ENCODE measurements at places on chromosomes 13 and 19. TPM values are rescaled to one million over a fixed set of nuclear protein-coding genes. Genes with fewer than 3 reads are reported as not detected.
A peak's percentile ranks its signal among the peaks of the same experiment; 100 is the strongest.

The WDR87 gene
- not detected for total RNA-seq

The CPB2 gene
- not detected for total RNA-seq

The MAP1S gene
- total RNA-seq: 30.3 TPM

- no peak for DNase-seq
Measured at GRCh38 chr13:20998649-20999415, 62.6 kb downstream of the LATS2 start.

DNA sequence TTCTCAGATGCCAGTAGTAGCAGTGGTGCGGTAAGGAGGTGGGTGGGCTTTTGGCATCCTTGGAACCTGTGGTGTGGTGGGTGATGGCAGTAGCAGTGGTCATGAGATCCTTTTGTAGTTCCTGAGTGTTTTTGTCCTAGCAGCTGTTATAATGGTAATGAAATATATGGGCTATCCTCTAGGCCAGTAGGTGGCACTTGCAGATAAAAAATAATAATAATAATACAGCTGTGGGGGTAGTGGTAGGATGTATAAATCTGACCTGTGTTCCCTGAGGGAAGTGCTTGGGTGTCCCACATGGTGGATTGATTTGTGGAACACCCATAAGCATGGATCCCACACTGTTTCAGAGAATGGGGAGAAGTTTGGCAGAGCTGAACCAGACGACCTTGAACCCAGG lies 334.0 kb downstream of the SLITRK5 start:
- DNase-seq: peak; percentile 19

DNA sequence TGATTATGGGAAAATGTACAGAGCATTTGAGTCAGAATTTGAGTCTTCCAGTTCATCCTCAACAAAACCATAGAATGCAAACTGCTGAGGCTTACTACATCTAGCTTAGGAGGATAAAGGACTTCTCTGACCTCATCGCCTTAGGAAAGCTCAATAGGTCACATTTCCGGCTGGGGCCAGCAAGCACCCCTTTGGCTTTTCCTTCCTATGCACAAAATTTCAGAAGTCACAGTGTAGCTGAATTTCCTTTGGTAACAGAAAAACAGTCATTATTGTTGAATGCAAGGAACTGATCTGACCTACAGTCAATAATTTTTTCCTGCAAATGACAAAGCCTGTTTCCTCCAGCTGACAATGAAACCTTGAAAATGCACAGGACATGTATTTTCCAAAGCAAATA lies 32.8 kb upstream of the LRCH1 start:
- no peak for DNase-seq

DNA sequence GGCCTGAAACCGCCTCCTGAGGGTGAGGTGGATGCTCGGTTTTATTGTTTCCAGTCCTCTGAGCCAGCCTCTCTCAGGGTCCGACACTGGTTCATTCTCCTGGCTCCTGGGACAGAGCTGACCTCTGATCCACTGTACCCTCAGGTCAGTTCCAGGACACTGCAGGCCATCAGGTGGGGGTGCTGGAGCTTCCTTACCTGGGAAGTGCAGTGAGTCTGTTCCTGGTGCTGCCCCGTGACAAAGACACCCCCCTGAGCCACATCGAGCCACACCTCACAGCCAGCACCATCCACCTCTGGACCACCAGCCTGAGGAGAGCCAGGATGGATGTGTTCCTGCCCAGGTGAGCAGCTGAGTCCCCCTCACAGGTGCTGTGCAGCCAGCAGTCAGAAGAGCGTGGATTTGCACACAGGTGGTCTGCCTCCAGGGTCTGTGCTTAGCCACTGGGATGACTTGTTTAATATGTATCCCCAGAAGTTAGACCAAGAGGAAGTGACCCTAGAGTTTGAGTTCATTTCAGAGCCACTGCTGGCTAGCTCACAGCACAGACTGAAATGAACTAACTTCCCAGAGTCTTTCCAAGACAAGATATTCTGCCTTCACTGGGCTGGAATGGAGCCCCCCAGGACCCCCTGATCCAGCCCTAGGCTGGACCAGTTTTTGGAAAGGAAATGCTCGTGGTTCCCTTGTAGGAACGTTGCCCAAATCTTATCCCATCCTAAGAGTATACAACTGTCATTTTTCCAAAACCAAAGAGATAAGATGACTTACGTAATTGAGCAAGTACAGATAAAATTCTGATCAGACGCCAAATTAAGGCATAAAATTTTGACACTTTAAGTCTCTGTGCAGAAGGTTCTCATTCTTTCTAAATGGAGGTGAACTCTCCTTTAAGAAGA lies 8.8 kb downstream of the SERPINE3 start:
- no peak for DNase-seq

DNA sequence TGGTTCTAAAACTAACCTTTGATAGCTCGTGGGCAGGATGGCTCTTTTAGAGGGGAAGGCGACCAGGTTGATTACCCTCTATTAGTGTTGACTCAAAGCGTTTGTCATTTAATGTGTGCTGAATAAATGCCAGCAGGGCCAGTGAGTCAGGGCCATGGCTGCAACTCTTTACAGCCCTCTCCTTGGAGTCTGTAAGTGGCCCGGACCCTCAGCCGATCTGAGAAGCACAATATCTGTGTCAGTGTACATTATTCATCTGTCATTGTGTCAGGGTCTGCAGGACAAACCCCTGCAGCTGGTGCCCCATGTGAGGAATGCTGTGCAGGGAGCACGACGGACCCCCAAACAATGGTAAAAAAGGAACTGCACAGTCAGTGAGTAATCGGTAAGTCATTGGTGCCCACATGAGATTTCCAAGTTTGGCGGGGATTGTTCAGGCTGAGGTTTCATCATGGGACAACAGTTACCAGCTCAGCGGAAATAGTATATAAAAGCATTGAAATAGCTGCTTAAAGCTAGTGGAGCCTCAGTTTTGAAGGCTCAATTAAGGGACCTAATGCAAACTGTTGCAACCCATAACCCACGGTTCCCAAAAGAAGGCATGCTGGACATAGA lies 139.1 kb downstream of the ZNF675 start:
- peak; percentile 90 for DNase-seq

DNA sequence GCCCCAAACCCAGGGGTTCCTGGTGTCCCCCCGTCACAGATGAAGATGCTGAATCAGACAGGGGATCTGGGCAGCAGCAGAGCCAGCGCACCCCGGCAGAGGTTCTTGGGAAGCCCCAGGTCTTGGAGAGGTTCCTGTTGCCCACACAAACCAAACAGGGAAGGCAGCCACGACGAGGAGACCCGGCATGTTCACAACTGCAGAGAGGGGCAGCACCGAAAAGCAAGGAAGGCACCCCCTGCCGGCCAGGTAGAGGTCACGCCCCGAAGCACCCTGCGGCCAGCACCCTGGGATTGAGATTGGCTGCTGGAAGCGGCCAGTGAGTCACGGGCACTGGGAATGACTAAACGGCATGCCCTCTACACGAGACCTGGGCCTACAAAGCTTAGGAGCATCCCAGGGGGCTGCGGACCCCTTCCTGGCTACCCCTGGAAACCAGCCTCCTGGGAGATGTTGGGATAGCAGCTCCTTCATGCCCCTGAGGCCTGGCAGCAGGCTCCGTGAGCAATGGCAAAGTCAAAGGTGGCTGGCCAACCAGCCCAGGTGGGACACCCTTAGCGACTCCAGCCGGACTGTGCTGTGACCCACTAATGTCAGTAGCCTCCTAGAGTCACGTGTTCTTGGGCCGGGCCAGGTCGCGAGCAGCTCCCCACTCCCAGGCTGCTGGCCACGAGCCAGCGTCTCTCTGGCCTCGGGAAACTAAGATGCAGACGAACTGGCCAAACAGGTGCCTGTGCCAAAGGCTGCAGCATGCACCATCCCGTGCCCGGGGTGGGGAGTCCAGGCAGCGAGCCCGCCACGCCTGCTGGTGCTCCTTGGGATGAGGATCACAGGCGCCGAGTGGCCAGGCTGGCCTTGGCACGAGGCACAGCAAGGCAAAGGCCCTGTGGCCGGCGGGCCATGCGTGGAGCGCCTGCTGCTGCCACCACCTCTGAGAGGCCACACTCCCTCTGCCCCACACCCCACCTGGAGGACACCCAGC lies 43.2 kb downstream of the MLLT1 start:
- DNase-seq: no peak

GRCh38 chr13:81394640-81395039 lies 1053.7 kb upstream of the SPRY2 start:
- DNase-seq: no peak

All from HT1080 (cell line).